ENCODE measurements at places on chromosomes 12 and 14.

GRCh38 chr12:116069943-116070342, 207.6 kb downstream of the MED13L start:
- DNase-seq = no peak

GRCh38 chr12:91017043-91017442, 12.3 kb upstream of the EPYC start:
- no peak for DNase-seq

GRCh38 chr12:62543324-62543723, 76.7 kb downstream of the MON2 start:
- DNase-seq = no peak

DNA sequence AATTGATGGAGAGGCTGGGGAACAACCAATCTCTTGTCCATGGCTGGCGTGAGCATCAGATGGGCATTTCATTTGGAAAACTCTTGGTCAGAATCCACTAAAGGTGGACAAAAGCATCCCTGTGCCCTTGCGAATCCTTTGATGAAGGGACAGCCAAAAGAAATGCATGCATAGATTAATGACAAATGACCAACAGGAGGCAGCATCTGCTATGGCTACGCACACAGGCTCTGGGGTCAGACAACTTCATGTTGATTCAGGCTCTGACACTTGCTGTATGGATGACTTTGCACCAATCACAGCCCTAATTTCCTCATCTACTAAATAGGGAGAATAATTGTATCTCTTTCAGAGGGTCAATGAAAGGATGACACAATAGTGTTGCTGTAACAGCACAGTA, 117.5 kb downstream of the ASCL4 start:
- DNase-seq = no peak

GRCh38 chr12:100359822-100360221, 2.9 kb downstream of the SLC17A8 start:
- no peak for DNase-seq

GRCh38 chr12:95623554-95624170, 72.4 kb upstream of the USP44 start:
- DNase-seq = no peak

DNA sequence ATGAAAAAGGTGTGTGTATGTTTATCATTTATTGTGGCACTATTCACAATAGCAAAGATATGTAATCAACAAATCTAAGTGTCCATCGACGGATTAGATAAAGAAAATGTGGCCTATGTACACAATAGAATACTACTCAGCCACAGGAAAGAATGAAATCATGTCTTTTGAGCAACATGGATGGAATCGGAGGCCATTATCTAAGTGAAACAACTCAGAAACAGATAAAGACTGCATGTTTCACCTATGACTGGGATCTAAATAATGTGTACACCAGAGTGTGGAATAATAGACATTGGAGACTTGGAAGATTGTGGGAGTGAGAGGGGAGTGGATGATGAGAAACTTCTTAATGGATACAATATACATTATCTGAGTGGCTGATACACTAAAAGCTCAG, 44.0 kb downstream of the CCER1 start:
- no peak for DNase-seq

DNA sequence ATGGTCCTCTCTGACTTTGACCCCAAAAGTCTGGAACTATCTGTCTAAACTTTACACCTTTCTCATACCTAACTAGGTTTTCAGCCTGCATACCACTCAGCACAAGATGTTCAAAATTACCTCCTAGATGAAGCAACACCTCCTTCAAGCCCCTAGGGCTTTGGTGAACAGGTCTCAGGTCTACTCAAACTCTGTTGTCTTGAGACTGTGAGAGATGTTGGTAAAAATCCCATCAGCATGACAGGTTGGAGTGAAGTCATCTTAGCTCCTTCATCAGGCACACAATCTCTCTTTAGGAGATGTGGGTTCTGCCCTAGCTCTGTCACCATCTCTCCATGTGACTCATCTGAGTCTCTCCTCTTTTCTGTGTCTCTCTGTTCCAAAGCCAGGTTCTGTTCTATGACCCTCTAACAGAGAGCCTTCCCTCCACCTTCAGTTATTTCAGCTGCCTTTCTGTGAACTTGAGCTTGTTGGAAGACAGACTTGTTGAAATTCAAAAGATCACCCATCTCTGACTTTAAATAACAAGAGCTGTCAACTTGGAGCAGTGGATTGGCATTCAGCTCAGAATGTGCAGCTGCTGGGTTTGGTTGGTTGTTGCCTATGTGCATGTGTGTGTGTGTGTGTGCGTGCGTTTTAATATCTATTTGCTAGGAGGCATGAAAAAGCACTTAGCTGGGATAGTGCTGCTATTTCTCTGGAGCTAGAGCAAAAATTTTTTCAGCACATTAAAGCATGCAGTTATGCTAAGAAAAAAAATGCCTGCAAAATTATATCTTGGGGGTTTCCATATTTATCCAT, 130.7 kb downstream of the CRACR2A start:
- no peak for DNase-seq

GRCh38 chr12:1881301-1881700, 37.2 kb downstream of the CACNA2D4 start:
- DNase-seq = no peak

GRCh38 chr14:50030036-50030435, 86.3 kb downstream of the VCPKMT start:
- no peak for DNase-seq

- no peak for DNase-seq
Measured at GRCh38 chr12:26936559-26937442, 980 bp downstream of the INTS13 start.

DNA sequence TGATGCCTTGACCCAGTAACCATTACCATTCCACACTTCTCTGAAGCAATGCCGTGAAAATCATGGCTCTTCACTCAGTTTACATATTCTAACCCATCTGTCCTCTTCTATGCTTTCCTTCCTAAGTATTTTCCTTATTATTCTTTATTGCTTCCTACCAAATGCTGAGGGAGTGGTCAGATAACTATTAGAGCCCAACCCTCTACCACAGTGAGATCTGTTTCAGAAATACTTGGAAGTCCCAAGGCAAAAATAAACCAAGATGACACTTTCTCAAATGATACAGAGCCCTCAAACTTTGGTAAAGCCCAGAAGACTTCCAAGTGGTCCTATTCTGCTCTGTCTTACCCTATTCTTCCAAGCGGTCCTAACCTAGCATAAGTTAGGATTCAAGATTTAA, 68.0 kb downstream of the MED13L start:
- DNase-seq = no peak

- no peak for DNase-seq
Measured at GRCh38 chr14:33964599-33965317, 13.9 kb upstream of the EGLN3 start.

DNA sequence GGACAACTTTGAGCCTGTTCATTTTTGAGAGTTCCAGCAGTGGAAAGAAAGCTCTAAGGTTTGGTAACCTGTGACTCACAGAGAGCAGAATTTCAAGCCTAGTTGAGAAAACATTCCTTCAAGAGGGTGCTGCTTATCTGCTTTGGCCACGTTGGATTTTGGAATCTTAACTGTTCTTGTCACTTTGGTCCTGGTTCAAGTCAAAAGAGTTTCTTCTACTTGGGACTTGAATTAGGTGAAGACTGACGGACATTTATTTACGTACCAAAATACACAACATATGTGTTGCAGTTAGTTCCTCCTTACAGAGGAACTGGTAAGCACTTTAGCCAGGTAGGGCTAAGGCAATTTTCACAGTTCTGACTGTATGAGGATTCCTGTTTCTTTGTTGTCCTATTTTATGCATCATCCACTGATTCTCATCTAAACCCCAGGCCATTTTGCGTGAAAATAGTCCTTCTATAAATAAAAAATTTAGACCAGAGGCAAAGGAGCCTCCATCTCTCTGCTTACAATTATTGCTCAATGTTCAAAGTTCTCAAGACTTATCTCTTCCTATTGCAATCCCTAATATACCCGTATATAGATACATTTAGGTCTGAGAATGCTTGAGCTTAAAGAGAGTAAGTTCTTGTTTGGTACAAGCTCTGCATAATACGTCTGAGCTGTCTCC, 580.9 kb downstream of the DIO2 start:
- DNase-seq = no peak

- DNase-seq = no peak
Measured at GRCh38 chr12:94732367-94732990, 82.1 kb upstream of the TMCC3 start.

- no peak for DNase-seq
Measured at GRCh38 chr12:2084553-2085296, 31.9 kb downstream of the CACNA1C start.

DNA sequence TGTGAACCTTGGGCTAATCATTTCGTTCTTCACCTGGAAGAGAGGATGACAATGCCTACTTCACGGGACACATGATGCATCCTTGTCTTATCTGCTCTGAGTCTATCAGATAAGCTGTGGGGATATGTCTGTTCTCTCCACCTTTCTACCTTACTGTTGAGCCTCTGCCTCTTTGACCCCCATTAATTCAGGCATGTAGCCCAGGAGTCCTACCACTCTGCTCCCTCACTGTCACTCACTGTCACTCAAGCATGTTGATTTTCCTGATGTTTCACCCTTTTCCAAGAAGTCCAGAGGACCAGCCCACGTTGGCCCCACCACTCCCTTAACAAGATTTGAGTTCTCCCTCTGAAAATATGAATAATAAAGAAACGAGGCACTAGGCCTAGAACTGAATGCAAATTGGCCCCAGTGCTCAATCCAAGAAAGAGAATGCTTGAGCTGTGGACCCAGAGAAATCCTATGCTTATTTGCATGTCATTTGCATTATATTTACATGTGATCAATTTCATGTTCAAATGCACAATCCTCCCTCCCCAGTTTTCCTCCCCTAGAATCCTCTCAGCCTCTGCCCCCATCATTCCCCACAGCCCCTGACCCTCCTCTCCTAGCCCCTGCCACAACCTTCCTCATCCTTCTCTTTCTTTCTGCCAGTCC, 6.4 kb upstream of the SMUG1 start:
- DNase-seq = no peak

DNA sequence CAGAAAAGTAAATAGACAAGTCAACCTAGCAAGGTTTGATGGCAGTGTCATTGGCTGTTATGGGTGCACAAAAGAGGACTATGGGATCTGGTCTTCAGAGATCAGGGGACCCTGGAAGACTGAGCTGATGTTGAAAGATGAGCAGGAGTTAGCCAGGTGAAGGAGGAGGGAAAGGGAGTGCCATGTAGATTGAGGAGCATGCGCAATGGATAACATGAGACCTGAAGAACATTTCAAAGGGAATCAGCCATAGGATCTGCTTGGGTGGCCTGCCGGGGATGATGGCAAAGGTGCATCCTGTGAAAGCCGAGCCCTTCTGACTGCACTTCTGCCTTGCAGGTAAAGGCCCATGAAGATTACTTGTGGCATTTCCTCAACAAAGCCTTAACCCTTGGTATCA, 90.8 kb downstream of the TBC1D30 start:
- no peak for DNase-seq

DNA sequence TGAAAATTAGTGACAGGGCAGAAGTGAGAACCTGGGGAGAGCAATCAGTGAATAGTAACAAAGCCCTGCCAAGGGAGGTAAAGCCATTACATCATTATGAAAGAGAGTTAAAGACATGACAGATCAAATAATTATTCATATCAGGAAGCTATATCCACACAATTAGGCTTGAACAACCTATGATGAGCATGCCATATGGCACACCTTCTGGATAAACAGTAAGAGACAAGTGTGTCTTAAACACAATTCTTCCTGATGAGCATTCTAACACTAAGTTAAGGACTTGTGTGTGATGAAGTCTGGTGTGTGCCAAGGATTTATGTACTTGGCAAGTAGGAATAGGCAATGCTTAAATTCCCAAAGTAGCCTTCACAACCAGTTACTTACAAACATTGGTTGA, 76.1 kb downstream of the GALNT4 start:
- no peak for DNase-seq

GRCh38 chr12:9797722-9798619, 29.3 kb upstream of the KLRF1 start:
- peak; percentile 33 for DNase-seq

DNA sequence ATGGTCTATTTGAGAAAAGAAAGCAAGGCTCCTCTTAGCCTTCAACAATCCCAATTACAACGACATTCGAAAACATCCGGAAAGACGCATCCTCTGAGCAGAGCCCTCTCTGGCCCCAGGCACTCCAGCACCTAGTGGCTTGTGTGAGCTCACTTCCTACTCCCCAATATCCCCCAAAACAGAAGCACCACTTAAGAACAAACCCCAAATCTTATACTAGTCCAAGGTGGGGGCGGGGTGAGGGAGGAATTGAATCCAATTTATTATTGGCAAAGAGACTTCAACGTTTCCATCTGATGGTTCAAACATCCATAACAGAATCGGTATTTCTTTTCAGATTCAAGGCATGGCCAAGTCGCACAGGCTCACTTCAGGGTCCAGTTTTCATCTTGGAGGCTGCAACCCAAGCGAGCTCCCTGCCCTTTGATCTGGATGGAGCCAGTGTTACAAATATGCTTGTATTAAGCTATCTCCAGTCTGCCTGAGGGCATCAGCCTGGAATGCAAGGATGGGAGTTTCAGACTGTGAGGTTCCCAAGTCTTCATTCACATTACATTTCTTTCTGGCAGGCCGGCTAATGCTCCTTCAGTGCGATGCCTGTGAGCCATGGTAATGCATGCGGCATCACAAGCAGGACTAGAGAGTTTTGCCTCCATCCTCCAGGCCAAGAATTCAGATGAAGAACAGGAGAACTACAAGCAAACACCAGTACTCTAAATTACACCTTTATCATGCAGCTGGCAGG, 132.5 kb upstream of the FOXN3 start:
- no peak for DNase-seq

- no peak for DNase-seq
Measured at GRCh38 chr12:95390192-95390591, 83.8 kb upstream of the METAP2 start.

GRCh38 chr14:90409209-90409730, 12.4 kb downstream of the CALM1 start:
- no peak for DNase-seq

GRCh38 chr12:69732088-69732487, 6.6 kb upstream of the RAB3IP start:
- DNase-seq = no peak

GRCh38 chr12:70757830-70758493, 120.7 kb upstream of the PTPRB start:
- DNase-seq = no peak

- DNase-seq = no peak
Measured at GRCh38 chr12:95764848-95765247, 25.7 kb downstream of the NTN4 start.

GRCh38 chr12:6775185-6776174, 3.2 kb downstream of the LAG3 start:
- no peak for DNase-seq

GRCh38 chr12:94148739-94149118, 352 bp downstream of the PLXNC1 start:
- DNase-seq = no peak
